ENCODE measurements at places on chromosomes 6 and 20.

DNA sequence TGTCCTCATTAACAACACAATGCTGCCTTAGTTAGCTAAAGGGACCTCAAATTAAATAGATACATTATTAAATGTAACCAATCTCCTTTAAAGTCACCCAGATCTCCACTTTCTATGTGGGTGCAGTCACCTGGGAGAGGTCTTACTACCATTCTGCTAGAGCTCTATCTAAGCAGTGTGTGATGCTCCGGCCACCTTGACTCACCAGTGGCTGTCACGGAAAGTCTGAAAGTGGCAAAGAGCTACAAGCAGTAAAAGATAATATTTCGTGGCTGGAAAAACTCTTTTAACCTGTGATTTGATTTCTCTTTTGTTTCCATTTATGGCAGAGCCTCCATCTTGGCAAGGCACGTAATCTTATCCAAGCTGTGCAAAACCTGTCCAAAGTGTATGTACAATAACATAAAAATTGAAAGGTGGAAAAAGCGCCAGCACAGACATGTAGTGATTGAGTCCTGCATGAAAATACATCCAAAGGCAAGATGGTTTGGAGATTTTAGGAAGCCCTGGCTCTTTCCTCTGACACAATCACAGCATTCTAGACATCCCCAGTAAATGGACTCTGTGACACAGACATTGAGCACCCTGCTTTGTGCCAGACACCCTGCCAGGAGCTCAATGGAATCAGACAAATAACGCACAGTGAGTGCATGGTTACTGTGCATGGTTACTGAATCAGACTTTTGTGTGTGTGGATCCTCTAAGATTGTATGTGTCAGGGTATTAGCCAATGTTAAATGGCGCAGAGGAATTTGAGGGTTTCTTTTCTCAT lies 116.6 kb downstream of the ADAT2 start:
- no peak for DNase-seq

- DNase-seq: no peak
These were observed 711 bp upstream of the SIRT5 start for GRCh38 chr6:13573669-13574110.

GRCh38 chr6:86203044-86203443 lies 560.4 kb upstream of the SYNCRIP start:
- DNase-seq: no peak

DNA sequence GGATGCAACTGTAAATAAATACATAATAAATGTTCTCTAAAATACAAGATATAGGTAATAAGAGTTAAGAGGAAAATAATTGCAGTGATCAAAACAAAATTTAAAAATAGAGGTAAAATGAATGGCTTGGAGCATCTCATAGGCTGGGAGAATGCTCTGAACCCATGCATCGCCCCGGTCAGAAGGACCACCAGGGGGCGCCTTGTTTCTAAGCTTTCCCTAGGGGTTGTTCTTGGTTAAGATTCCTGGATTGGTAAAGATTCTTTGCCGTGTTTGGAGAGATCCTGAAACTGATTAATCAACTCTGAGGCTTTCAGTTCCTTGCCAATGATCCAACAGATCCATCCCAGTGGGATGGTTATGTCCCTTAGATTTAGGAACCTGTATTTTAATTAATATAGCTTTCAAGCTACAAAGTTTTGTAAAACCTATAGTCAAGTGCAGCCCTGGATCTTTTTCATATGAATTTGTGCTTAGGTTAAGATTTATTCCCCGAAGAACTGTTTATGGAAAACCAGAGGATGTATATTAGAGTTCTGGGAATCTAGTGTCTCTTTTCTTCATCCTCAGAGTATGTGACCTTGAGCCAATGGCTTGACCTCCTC lies 45.3 kb upstream of the PRELID3B start:
- peak; percentile 91 for DNase-seq

- no peak for DNase-seq
These were observed 216.1 kb downstream of the FOXA2 start for GRCh38 chr20:22368235-22368634.

- no peak for DNase-seq
These were observed 89.9 kb upstream of the NEDD9 start for GRCh38 chr6:11322252-11322885.

GRCh38 chr20:58382096-58382495 lies 6.9 kb upstream of the VAPB start:
- DNase-seq: no peak

- no peak for DNase-seq
These were observed 39.8 kb upstream of the CST7 start for GRCh38 chr20:24909086-24909780.

- DNase-seq: no peak
These were observed 2.8 kb upstream of the CST4 start for GRCh38 chr20:23691675-23692074.

GRCh38 chr20:51313358-51313827 lies 229.1 kb downstream of the NFATC2 start:
- DNase-seq: no peak

- no peak for DNase-seq
These were observed 6.2 kb upstream of the COL12A1 start for GRCh38 chr6:75211920-75212590.

DNA sequence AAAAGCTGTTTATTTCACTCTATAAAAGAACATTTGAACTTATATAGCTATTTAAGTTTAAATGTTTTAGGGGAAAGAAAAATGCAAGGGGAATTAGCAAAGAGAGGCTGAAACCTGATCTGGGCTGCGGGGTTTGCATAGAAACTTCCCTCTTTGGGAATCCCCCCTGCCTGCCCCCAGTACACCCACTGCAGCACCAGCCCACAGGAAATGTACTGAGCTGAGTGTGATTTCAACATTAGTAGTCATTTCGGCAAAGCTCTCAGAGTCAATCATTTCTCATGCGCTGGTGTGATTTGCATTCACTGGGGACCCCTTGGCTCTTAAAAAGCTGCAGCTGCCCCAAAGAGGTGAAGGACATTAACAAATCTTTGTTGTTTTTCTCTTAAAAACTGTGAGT lies 859.4 kb downstream of the MAFB start:
- no peak for DNase-seq

DNA sequence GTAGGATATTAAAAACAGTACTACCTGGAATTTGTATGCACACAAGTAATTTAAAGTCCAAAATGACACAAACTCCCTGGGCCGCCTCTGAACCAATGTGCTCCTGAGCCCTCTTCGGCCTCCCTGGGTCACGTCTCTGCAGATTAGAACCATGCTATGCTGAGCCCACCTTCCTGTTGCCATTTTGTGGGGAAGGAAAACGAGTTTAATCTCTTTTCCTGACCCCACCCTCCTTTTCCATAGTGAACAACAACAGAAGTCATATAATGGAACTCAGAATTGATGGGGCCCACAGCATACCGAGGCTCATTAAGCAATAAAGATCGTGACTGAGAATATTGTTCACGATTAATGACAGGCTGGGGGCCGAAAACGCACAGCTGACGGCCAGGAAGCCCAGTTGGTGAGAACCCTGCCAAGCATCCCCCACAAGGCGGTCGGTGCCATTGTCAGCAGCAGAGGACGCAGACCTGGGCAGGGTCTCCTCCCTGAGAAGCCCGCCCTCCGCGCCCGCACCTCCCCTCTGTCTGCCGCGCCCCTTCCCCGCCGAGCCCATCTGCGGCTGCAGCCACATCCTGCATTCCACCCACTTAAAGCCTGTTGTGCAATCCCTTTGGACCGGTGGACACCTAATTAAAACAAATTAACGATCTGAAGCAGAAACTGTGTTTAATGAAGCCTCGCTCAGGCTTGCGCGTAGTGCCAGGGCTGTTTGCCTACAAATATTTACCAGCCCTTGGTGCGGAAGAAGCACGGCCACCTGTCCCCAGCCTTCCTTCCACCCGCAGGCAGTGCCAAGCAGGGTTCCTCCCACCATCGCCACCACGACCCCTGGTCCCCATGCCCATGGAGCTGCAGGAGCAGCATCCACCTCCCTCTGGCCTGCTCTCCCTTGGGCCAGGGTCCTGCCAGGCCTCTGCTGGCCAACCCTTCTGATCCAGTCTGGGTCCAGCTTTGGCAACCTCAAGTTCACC lies 68.1 kb downstream of the DLL1 start:
- no peak for DNase-seq

DNA sequence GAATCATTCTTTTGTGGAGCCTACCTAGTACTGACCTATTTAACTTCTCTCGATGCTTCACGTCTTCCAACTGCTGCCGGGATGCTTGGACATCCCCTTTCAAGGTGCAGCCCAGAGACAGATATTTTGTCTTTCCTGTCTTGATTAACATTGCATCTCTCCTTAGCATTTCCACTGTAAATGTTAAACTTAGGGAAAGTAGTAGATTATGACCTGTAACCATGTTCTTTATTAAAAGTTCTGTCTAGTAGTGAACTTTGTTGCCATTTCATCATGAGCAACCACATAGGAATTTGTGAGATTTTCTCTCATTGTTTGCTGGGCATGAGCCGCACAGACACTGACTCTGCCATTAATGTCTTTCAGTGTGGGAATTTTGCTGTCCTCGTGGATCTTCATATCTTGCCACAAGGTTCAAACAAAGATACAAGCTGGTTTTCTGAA lies 117.9 kb downstream of the JAG1 start:
- peak; percentile 34 for DNase-seq

GRCh38 chr6:11043961-11044711 lies at the start of gene ELOVL2:
TSS of gene ELOVL2 (minus strand) at chr6:11044305. CDS start at chr6:11044230, 75 bp downstream.
- peak; percentile 70 for DNase-seq

DNA sequence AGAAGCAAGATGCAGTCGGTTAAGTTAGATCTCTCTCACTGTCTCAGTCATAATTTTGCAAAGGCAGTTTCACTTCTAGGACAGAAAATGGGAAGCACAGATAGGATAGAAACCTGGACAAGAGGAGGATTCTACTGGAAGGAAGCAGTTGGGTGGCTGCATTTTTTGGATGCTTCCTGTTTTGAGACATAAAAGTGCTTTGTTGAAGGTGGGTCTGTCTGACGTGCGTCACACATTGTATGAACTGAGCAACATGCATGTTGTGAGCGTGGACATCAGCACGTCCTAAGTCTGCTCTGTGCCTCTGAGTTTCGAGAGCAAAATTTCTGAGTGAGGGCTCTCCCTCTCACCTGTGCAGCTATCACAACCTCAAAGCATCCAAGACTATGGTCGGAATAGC lies 68.7 kb upstream of the SNX9 start:
- no peak for DNase-seq

DNA sequence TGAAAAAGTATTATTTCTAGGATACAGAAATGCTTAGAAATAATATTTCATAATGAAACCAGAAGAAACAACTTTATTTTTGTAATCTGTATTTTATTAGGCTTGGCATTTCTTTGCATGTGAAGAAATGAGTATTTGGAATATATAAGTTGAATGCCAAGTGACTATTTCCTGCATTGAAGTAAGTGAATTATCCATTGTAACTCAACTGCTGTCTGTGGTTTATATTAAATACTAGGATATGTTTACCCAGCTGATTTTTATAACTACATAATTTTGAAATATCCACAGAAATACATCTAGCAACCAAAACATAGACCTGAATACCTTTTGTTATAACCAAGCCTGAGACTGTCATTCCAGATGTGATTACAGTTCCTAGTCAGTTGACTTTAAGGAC lies 207.6 kb downstream of the THBS2 start:
- DNase-seq: no peak

DNA sequence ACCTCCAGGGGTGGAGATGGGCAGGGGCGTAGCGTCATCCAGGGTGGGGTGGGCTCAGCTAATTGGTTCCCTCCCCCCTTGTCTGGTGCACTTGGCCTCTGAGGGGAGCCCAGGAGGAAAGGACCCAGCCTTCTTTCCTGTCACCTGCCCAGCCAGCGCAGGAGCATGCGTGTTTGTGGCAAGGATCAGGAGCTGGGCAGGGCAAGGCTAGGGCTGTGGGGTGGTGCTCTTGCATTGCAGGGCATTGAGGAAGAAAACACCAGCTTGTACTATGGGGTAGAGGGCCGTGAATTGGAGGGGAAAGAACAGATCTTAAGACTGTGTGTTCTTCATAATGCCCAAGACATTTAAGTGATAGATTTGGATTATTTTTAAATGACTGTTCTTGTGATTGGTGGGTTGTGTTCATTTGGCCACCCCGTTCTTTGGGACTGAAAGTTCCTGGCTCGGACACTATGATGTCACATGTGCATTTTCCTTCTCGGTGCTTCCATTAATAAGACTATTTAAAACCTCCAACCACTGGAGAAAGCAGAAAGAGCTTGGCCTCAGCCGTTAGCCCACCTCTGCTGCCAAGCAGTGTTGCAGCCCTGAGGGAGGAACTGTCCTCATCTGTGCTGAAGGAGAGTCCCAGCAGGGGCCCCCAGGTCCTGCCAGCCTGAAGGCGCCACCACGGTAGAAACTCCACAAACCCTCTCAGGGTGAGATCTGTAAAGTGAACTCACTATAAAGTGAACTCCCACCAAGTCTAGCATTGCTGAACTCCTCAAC lies 136.2 kb upstream of the INSM1 start:
- no peak for DNase-seq

DNA sequence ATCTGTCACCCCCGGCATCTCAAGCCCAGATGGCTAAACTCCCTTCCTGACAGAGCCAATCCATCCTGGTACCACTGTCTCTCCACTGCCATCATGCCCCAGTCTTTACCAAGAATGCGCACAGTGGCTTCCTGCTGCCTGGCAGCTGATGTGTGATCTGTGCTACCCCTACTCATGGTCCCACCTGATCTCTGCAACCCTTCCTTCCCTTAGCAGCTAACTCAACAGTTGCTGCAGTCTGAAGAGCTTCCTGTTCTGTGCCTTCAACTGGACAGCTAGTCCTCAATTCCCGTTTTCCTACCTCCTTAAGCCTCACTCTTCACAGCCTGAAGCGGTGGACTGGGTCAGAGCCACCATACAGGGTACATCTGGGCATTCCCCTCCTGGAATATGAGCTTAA lies 7.6 kb upstream of the FAM83C start:
- no peak for DNase-seq

- no peak for DNase-seq
These were observed 46.5 kb downstream of the FAM217A start for GRCh38 chr6:4032475-4032874.

DNA sequence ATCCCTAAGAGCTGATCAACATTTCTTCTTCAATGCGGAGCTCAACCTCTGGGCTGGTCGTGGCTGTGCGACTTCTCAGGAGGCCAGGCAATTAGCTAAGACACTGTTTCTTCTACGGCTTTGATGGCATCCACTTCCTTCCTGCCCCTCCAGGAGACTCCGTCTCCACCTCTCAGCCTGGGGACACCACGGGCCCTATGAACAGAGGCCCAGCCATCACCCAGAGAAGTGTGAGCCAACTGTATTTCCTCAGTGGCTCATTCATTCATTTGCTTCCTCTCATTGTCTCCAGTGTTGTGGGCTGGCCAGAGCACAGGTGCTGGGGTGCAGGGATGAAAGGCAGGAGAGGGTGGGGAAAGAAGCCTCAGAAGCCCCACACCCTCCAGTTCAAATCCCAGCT lies 51.8 kb upstream of the APCDD1L start:
- no peak for DNase-seq
